ENCODE measurements at places on chromosomes 3 and 15.

GRCh38 chr3:149282836-149283235 is 50.6 kb downstream of the TM4SF18 start:
- no peak for DNase-seq

- no peak for DNase-seq
These were observed 1.2 kb upstream of the MINDY4B start for GRCh38 chr3:150906461-150906860.

- no peak for DNase-seq
These were observed 23.4 kb downstream of the STAC start for GRCh38 chr3:36403661-36404060.

GRCh38 chr3:125214738-125215137 is 2.2 kb upstream of the SLC12A8 start:
- no peak for DNase-seq

DNA sequence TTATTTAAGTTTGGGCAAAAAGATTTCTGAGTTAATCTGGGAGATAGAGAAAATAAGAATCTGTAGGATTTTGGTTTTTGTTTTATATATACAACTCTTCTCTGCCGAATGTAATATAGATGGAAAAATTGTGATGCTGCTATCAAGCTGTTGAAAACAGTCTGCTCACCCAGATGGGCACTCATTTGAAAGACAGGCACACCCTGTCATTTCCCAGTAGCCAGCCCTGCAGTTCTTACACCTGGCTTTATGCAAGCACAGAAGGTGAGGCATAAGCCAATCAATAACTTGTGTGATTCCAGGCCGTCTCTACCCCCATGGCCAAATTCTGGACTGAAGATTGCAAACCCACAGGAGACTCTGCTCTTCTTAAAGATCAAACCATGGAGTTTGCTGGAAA is 27.1 kb upstream of the PTX3 start:
- no peak for DNase-seq

DNA sequence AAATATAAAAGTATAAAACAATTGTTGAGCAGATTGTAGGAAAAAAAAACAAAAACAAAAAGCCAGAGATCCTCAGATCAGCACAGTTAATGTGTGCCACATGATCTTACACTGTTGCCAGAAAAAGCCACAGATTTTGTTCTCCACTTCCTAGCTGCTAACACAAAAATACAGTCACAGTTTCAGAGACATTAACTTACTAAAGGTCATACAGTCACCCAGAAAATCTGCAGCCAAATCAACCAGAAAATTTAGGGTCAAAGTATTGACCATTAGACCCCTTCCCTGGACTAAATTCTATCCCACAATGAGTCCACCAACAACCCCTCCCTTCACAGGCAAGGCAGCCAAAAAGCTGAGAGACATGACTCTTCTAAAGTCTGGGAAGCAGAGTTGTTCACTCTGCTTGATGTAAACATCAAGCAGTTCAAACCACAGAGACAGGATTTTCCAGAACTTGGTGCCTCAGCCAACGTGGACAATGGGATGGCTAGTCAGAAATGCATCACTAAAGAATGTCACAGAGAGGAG is 59.1 kb downstream of the SST start:
- DNase-seq = peak; percentile 60

- no peak for DNase-seq
These were observed 689.6 kb upstream of the NECTIN3 start for GRCh38 chr3:110381992-110382391.

DNA sequence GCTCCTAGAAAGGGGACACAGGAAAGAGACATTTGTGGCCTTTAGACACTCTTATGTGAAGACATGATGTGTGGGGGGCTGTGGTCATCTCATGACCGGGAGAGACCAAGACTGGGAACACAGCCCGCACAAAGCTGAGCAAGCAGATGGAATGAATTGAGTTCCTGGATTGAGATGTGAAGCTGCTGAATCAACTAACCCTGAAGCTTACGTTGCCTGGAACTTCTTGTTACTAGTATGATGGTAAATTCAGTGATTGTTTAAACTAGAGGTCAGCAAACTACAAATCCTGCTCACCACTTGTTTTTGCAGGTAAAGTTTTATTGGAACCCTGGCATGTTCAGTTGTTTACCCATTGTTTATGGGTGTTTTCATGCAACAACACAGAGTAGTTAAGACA is 83.4 kb upstream of the BHLHE40 start:
- DNase-seq = no peak

GRCh38 chr3:111338059-111338698 is 203.8 kb upstream of the CD96 start:
- DNase-seq = peak; percentile 82

DNA sequence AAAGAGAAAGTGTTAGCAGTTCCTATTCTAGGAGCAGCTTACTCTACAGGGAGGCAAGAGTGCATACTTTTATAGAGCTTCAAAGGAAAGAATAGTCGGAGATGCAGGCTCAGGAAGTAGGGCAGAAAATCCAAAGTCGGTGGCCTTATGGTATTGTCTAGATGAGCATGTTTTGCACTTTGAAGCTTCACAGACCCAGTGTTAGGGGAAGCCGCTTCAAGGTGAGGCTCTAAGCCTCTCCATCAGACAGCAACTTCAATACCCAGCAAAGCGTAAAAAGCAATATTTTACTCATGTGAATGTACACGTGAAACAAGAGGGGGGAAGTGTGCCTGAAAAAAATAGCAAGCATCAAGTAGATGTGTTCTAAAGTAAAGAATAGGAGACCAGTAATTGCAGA is 125.6 kb upstream of the RASGRP1 start:
- no peak for DNase-seq

GRCh38 chr3:108322352-108322751 is 26.0 kb downstream of the HHLA2 start:
- DNase-seq = no peak

DNA sequence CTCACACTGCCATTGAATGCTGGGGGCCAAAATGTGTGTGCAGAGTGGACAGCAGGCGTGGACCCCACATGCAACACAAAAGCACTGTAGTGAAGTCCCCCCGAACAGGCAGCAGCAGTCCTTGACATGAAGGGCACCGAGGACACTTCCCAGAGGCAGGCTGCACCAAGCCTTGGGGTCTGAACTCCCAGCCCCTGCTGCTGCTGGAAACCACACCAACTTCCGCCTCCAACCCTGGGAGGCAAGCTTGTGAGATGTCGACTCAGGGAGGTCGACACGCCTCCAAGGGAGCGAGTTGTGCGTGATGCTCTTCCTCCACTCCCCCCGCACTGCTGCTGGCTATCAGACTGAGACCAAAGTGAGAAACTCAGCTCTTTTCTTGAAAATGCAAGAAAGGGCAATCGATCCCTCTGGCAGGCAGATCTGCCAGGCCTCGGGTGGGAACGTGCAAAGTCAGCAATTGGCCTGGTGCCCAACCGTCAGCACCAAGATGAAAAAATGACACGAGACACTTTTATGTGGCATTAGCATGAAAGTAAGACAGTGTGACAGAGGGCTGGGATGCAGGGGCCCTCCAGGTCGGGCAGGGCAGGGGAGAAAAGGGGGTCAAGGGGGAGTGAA is 43.6 kb downstream of the WHAMM start:
- no peak for DNase-seq

- DNase-seq = no peak
These were observed 50.3 kb downstream of the MED12L start for GRCh38 chr3:151135541-151136337.

DNA sequence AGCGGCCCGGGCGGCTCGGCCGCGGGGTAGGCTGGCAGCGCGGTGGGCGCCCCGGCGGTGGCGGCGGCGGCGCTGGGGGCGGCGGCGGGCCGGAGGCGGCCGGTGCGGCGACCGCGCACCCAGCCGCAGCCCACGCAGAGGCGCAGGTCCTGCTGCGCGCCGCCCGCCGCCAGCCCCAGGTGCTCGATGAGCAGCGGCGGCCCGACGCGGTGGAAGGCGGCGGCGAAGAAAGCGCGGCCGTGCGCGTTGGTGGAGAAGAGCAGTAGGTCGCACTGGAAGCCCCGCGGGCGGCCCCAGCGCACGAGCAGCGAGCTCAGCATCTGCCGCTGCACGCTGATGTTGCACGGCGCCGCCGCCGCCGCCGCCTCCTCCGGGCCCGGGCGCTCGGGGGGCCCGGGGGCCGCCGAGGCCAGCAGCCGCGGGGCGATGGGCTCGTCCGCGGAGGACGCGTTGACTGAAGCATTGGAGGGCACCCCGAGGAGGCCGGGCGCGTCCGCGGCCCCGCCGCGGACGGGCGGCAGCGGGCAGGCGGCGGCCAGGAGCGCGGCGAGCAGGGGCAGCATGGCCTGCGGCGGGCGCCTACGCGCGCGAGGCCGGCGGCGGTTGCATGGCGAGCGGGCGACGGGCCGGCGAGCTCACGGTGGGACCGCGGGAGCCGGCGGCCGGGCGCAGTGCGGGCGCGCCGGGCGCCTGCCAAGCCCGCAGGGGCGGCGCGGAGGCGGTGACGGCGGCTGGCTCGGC is 452 bp downstream of the TMEM158 start:
- DNase-seq = no peak

- no peak for DNase-seq
These were observed 174.6 kb downstream of the CHST2 start for GRCh38 chr3:143294188-143294587.

- DNase-seq = no peak
These were observed 810 bp upstream of the MEF2A start for GRCh38 chr15:99565049-99565298.

- peak; percentile 18 for DNase-seq
These were observed 143.6 kb upstream of the SLITRK3 start for GRCh38 chr3:165339753-165340152.

GRCh38 chr3:9183811-9184460 is 65.5 kb downstream of the SRGAP3 start:
- no peak for DNase-seq

- DNase-seq = no peak
These were observed 211.2 kb downstream of the SHQ1 start for GRCh38 chr3:72636969-72637597.
